SK-MEL-5 (cell line): ENCODE measurements at places on chromosomes 4 and X.

GRCh38 chrX:65582450-65583082, 48.0 kb upstream of the LAS1L start:
- DNase-seq: no peak

GRCh38 chr4:47510506-47511143, 25.6 kb downstream of the ATP10D start:
- peak; percentile 11 for DNase-seq

DNA sequence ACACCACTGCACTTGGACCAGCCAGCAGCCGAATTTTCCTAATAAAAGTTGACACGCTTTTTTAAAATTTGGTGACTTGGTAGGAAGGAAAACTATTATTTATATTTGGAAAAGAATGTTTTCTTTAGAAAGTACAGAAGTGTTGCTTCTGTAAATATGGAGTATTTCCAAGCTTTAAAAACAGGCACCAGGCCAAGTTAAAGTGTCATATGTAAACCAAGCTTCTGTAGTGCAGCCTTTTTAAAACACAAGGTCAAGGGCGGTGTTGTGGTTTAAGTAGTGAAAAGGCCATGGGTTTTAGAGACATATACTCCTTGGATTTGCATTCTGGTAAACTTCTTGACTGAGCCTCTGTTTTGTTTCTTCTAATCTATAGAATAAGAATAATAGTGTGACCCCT, 62.7 kb downstream of the TRIM2 start:
- no peak for DNase-seq

GRCh38 chrX:153365670-153366069, 31.7 kb downstream of the ZNF275 start:
- no peak for DNase-seq

- DNase-seq: no peak
Measured at GRCh38 chrX:137566746-137567679, 1.1 kb downstream of the ZIC3 start.
